Activated CD4-positive, alpha-beta T cell treated with anti-CD3 and anti-CD28 coated beads, Interleukin-2, Interleukin-4, amounts not matched to agents 100 ng/mL and 50 ng/mL, durations not matched to agents 16 hours and 8 hours (primary cell): ENCODE measurements at places on chromosomes 5 and 9.
A peak's percentile ranks its signal among the peaks of the same experiment; 100 is the strongest.

GRCh38 chr5:115386657-115387056 lies 90.2 kb upstream of the CCDC112 start:
- DNase-seq, result no peak

DNA sequence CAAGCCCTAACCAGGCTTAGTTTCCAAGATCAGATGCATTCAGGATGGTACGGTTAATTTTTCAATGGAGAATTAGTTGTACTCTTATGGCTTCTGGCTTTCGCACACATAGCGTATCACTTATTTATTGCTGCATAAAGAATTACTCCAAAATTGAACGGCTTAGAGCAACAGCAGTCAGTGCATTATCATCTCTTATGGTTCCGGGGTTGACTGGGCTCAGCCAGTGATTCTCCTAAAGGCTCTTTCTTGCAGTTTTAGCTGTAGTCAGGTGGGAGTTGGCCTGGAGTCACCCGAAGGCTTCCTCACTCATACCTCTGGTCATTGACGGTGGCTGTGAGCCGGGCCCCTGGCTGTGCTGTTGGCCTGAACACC lies 595 bp upstream of the GRHPR start:
- no peak for DNase-seq

- DNase-seq, result no peak
Measured at GRCh38 chr5:173697931-173698579, 81.6 kb upstream of the BOD1 start.

- DNase-seq, result no peak
Measured at GRCh38 chr9:13960011-13960765, 353.8 kb downstream of the NFIB start.

- peak; percentile 81 for DNase-seq
Measured at GRCh38 chr9:112012026-112012902, 115.7 kb downstream of the UGCG start.

DNA sequence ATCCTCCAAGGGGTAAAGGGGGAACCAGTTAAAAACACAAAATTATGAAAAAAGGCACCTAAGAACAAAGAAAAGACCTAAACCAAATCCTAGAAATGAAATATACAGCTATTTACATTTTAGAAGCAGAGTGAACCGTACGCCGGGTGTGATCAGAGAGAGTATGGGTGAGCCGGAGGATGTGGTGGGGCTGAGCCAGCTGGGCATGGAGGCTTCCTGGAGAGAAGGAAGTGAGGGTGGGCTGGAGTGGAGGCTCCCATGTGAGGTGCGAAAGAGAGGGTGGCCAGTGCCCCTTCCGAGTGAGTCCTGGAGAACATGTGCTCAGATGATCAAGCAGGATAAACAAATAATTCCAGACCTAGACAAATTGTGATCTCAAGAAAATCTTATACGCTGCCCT lies 111.6 kb downstream of the CACNA1B start:
- no peak for DNase-seq

DNA sequence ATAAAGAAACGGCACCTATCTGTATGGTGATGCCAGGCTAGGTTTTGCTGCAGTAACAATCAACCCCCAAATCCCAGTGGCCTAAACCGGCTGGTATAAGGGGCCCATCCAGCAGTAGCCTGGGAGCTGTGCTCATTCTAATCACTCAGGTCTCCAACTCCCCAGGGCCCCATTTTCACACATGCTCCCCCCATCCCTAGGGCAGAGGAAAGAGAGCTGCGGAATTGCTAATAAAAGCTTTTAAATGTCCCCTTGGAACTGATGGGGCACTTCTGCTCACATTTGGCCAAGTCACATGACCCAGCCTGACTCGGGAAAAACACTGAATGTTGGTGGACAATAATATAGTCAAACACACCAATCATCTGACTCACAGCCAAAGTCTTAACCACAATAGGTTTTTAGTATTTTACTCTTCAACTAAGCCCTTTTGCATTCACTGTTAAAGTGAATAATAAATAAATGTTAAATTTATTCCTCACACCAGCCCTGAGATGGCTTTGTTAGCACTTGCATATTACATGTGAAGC lies 1.6 kb downstream of the FBLL1 start:
- DNase-seq, result no peak

- DNase-seq, result no peak
Measured at GRCh38 chr5:107373549-107374263, 297.0 kb downstream of the EFNA5 start.
